ENCODE measurements at places on chromosomes 6 and 20.

- no peak for DNase-seq
Measured at GRCh38 chr6:104591573-104592334, 268.0 kb downstream of the HACE1 start.

GRCh38 chr6:153092082-153093013 is 38.7 kb downstream of the RGS17 start:
- DNase-seq = no peak

- DNase-seq = peak; percentile 73
Measured at GRCh38 chr6:31681135-31681671, 336 bp upstream of the LY6G5C start.

- DNase-seq = no peak
Measured at GRCh38 chr6:143726015-143726647, 48.4 kb downstream of the PHACTR2 start.

DNA sequence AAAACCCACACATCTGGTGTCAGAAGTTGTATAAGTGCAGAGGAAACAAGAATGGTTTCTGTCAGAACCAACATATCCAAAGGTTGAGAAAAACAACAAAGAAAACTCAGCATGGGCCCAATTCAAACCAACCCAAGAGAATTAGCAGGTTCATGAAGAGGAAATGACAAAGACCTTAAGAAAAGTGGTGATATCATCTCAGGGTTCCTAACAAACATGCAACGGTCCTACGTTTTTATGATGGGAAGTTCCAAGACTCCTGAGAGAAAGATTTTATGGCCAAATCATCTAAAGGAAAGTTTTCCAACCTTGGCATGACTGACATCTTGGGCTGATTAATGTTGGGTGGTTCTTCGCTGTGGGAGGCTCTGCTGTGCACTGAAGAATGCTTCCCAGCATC is 23.0 kb downstream of the TFB1M start:
- no peak for DNase-seq

GRCh38 chr20:11001302-11001701 is 327.5 kb upstream of the JAG1 start:
- DNase-seq = no peak

- no peak for DNase-seq
Measured at GRCh38 chr6:5028301-5028700, 24.5 kb upstream of the RPP40 start.

- DNase-seq = no peak
Measured at GRCh38 chr6:11233673-11234573, 1.5 kb upstream of the NEDD9 start.

- DNase-seq = no peak
Measured at GRCh38 chr6:158539413-158539812, 20.5 kb upstream of the TMEM181 start.

DNA sequence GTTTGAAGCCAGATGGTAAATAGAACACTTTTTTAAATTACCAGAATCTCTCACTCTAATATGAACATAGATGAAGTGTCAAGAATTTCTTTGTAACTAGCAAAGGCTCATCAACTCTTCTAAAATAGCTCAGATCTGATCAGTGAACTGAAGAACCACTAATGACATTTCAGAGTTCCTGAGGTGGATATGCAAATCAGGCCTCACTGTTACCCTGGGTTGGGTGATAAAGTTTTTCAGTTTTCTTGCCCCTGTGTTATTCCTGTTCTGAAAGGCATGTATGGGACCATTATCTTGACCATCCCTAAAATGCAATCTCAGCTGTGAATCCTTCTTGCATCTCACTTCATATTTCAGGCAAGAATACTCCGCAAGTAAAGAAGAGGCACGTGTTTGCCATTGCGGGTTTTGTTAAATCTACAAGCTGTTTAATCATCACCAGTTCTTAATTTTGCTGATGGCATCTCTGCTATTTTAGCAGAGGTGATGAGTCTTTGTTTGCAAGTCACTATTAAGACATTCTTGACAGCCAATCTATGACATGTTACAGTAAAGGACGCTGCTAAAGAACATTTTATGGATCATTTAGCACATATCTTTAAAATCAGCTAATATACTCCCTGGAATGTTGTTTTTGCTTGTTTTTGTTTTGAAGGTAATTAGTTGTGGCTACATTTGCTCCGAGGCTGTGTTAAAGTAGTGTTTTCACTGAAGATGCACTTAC is 47.9 kb downstream of the KHDC1L start:
- DNase-seq = no peak

DNA sequence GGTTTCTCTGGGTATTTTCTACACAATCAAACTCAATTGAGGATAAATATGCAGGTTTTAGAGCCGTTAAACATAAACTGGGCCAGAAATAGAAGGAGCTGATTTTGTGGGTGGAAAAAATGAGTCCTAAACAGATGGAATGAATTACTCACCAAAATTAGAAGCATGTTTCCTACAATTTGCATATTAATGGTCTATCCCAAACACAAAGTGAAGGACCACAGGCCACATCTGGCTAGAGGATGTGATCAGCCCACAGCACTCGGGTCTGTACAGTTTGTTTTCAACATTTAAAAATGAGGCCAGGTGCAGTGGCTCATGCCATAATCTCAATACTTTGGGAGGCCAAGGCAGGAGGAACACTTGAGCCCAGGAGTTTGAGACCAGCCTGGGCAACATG is 296.3 kb downstream of the PREX1 start:
- DNase-seq = no peak

DNA sequence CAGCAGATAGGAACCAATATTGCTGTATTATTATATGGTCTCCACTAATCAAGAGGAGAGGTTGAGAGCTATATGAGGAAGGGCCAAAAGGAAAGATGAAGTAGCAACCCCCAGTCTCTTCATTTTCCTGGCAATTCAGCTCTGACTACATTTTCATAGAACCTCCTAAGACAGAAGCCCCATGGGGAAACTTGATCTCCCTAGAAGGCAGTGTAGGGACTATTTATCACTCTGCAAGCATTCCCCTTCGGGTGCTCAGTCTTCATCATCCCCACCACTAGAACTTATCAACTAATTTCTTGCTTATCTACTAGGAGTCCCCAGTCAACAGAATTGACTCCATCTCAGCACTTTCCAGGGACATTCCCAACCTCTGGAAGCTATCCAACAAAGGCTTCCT is 25.5 kb upstream of the ITCH start:
- DNase-seq = no peak

DNA sequence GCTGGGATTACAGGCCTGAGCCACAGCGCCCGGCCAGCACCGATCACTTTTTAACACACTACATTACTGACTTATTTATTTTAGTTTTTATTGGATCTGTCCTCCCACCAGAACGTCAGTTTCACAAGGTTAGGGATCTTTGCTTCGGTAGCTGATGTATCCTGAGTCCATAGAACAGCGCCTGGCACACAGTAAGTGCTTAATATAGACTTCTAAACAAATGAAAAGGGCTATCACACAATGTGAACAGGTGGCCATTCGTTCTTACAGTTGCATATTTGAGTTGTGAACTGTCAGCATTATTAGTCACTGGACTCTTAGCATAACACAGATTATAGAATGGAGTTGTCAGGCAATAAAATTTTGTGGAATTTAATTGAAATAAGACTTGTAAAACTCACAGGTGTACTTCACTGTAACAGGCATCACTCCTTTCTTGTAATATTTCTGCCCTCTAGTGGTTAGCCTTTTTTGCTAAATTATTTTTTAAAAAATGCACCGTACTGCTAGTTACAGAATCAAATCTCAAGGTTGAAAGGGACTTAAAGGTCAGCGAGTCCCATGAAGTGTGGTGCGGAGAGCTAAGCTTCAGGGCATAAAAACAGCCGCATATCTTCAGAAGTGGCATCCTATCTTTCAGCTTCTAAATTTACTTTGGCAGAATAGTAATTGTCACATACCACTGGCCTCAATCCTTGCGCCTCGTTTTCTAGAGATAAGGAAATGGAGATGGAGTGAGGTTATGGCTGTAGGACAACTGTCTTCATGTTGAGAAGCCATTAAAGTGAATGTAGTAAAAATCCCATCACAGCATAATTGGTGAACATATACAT is 3.4 kb upstream of the TBC1D7 start:
- peak; percentile 79 for DNase-seq

- peak; percentile 97 for DNase-seq
Measured at GRCh38 chr6:29005183-29005885, at the start of gene ZNF311. ZNF311 (minus strand) TSS chr6:29005315; CDS start chr6:29003954, 1,361 bp downstream.

GRCh38 chr6:79506251-79506650 is 31.0 kb downstream of the LCA5 start:
- DNase-seq = no peak

- peak; percentile 69 for DNase-seq
Measured at GRCh38 chr20:3420211-3420707, 12.8 kb upstream of the DNAAF9 start.

GRCh38 chr6:139533573-139534471 is 159.4 kb upstream of the CITED2 start:
- DNase-seq = peak; percentile 92

DNA sequence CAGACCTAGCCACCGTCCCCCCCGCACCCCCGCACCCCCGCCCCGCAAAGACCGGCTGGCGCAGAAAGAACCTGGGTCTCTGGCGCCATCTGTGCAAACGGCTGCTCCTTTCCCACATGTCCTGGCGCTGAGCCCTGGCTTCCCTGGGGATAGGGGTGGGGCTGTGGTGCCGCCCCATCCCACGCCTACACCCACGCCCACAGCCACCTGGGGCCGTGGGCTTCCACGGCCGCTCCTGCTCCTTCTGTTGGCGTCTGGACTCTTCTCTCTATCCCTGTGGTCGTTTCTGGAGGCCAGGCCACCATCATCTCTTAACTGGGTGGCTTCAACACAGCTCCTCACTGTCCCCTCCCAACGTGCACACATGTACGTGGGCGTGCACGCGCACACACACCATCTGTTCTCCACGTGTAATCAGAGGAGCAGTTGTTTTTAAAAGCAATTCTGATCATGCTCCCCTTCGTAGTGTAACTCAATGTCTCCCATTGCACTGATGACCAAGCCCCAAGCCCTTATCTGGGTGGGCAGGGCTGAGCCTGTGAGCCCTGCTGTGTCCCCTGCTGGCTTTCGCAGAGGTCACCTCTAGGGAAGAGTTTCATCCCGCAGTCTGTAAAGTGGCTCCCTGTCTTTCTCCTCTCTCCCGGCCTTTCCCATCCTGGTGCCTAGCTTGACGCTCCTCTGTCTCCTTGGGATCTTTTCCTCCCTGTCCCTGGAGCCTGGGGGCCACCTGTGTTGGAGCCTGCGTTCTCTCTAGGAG is 31.9 kb upstream of the FAM83D start:
- peak; percentile 13 for DNase-seq

GRCh38 chr6:7261852-7262461 is 51.0 kb downstream of the SSR1 start:
- DNase-seq = peak; percentile 60

- peak; percentile 84 for DNase-seq
Measured at GRCh38 chr20:62617711-62618483, 24.4 kb upstream of the SLCO4A1 start.

GRCh38 chr6:99492092-99492491 is 23.1 kb downstream of the USP45 start:
- no peak for DNase-seq

GRCh38 chr6:124490122-124490521 is 472.1 kb upstream of the RNF217 start:
- DNase-seq = no peak

- no peak for DNase-seq
Measured at GRCh38 chr20:25090492-25091429, 8.8 kb upstream of the VSX1 start.
